ENCODE measurements at places on chromosomes 16 and 17. TPM values are rescaled to one million over a fixed set of nuclear protein-coding genes. Genes with fewer than 3 reads are reported as not detected.
A peak's percentile ranks its signal among the peaks of the same experiment; 100 is the strongest.

DNA sequence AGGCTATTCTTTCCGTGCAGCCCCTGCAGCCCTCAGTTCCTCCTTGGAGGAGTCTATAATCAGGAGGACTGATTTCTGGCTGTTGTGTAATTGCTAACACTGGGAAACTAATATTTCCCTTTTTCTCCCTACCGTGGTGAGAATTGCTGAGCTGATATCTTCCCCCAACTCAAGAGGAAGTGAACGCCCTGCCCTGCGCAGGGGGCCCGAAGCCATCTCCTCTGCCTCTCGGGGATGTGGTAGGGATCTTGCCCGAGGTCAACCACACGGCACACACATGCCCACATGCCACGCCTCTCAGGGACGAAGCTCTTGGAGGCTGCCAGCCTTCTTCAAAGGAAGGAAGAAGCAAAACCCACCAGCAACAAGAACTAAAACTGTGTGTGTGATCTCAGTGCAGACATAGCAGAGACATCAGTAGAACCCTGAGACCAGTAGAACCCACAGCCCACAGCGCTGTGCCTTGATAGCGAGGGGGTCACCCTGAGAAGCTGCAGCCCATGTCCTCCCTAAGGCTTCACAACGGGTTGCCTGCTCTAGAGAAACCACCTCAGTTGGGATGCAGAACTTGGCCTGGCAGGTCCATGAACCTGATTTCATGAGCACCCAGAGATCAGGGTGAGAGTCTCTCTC is 8.9 kb upstream of the ULK2 start:
- no peak for DNase-seq

TMEM235 gene
- 0.28 TPM for total RNA-seq

DNA sequence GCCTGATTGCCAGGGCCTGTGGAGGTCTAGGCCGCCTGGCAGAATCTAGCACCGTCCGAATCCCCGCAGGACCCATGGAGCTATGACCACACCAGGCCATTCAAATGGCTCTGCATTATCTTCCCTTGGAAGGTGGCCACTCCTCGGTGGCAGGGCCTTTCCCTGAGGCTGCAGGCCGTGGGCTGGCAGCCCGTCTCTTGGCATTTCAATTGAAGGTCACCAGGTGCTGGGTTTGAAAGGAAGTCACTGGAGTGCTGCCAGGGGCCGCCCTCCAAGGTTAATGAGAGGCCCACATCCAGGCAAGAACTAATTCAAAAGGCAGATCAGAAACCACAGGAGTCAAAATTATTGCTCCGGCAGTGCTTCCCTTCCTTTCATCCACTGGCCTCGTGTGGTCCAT is 27.7 kb upstream of the CACNG5 start:
- no peak for DNase-seq

FHOD1 gene
- 70.7 TPM for total RNA-seq

DNA sequence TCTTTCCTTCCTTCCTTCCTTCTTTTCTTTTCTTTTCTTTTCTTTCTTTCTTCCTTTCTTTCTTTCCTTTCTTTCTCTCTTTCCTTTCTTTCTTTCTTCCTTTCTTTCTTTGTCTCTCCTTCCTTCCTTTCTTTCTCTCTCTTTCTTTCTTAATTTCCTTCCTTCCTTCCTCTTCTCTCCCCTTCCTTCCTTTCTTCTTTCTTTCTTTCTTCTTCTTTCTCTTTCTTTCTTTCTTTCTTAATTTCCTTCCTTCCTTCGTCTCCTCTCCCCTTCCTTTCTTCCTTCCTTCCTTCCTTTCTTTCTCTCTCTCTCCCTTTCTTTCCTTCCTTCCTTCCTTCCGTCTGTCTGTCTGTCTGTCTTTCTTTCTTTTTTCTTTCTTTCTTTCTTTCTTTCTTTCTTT is 1446.5 kb upstream of the GOT2 start:
- DNase-seq: no peak

- no peak for DNase-seq
These were observed 146.1 kb downstream of the IRF8 start for GRCh38 chr16:86044881-86045590.

TP53TG3 gene
- not detected for total RNA-seq

C16orf96 gene
- total RNA-seq: 2.0 TPM

GRCh38 chr16:66265048-66265415 is 101.5 kb upstream of the CDH5 start:
- no peak for DNase-seq

DNA sequence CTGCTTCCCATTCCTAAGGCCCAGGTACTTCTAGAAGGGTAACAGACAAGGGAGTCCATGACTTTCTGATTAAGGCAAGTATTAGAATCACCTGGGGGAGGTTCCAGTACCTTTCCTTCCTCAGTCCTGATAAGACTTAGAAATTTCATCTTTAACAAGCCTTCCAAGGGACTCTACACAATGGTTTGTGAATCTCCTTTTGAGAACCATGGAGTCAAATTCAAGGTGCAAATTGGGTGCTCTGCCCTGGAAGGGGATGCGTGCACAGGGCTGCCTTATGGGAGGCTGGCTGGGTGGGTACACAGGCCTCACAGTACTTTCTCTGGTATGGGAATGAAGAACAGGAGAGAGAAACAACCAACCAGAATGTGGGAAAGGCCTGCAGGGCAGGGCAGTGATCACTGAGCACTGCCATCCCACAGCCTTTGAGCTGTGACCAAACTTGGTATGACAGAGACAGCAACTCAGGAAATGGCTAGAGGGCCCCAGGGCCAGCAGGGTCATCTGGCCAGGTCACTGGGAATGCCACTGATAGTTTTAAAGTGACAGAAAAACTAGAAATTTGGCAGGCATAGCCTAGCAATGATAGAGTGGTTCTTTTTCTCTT is 3.6 kb upstream of the TMIGD1 start:
- DNase-seq: no peak

DNA sequence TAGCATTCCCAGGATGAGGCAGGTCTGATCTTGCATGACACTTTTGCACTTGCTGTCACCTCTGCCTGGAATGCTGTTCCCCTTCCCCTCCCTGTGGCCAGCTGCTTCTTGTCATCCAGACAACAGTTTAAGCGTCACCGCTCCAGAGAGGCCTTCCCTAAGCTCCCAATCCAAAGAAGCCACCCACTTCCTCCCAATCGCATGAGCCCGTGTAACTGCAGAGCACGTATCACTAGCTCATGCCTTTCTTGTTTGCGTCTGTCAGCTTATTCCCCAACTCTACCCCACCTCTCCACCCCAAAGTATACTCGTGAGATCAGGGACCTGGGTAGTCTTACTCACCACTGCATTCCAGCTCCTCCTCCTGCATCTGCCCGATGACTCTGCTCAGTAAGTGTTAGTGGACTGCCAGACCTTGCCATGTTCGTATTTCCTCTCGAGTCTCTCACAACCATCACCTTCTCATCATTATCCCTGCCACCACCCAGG is 92.8 kb downstream of the GAS7 start:
- DNase-seq: no peak

MPV17L gene
- total RNA-seq: 5.6 TPM

- no peak for DNase-seq
These were observed 121.5 kb downstream of the STXBP4 start for GRCh38 chr17:55090079-55090492.

ASPA gene
- total RNA-seq: not detected

CACNA1H gene
- 43.3 TPM for total RNA-seq

DNA sequence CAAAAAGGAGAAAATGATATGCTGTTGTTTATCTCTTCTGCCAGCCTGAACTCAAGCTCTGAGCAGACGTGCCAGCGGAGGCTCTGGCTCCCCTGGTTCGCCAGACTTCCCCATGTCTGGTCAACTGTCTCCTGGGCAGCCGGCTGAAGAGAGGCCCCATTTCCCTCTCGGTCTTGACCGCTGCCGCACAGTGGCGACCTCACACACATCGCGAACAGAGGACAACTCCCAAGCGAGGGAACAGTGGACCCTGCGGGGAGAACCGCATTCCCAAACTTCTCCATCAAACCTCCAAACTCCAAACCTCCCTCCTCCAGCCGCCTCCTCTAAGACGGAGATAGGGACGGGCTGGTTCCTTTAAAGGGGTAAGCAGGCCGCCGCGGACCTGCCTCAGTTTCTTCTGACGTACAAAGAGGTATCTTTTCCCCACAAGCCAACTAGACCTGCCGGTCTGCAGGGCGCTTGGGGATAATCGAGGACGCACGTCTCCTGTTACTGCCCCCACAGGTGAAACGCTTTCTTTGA is 24.9 kb upstream of the RFFL start:
- peak; percentile 80 for DNase-seq

TNFSF13 gene
- total RNA-seq: 1.4 TPM

NPW gene
- total RNA-seq: 7.1 TPM

TBC1D3 gene
- not detected for total RNA-seq

- DNase-seq: no peak
These were observed 21.1 kb upstream of the COX10 start for GRCh38 chr17:14048169-14048568.

THUMPD1 gene
- total RNA-seq: 51.3 TPM

GRCh38 chr16:54424043-54424451 is 137.5 kb upstream of the IRX3 start:
- no peak for DNase-seq

GRCh38 chr17:2292100-2292499 is 11.5 kb downstream of the SMG6 start:
- DNase-seq: no peak

- no peak for DNase-seq
These were observed 33.6 kb downstream of the VPS35L start for GRCh38 chr16:19589106-19589505.

Data from H9 (cell line).